D341Med (cell line): ENCODE measurements at places on chromosomes 1 and 21.
A peak's percentile ranks its signal among the peaks of the same experiment; 100 is the strongest.

GRCh38 chr1:204621996-204622395 is 63.5 kb downstream of the LRRN2 start:
- no peak for DNase-seq

DNA sequence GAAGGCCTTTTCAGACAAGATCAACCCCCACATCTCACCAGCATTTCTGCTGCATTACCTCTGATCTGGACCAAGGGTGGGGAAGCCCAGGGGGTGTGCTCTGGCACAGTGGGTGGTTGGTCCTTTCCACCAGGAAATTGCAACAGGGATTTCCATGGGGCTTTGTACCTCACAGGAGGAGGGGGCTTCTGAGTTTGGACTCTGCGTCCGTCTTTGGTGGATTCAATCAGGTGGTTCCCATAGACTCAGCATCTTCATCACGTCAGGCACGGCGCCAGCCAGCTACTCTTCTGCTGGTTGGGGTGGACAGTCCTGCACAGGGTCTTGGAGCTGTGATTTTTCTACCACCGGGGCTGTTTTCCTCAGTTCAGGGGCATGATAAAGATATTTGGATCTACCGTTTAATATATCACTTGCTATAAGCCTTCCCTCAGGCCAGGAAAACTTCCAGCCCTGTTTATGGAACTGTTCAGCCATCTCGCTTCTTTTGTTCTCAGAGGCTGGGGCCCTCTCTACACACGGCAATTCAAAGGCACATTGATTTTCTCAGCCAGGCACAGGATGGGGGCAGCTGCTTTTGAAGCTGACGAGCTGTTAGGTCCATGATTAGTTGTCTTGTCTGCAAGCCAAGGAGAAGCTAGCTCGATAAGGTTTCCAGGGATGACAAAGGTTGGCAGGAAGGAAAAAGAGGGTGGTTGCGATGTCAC is 467.3 kb downstream of the CAMTA1 start:
- DNase-seq = no peak

GRCh38 chr1:74083128-74083527 is 114.8 kb downstream of the LRRIQ3 start:
- DNase-seq = no peak

DNA sequence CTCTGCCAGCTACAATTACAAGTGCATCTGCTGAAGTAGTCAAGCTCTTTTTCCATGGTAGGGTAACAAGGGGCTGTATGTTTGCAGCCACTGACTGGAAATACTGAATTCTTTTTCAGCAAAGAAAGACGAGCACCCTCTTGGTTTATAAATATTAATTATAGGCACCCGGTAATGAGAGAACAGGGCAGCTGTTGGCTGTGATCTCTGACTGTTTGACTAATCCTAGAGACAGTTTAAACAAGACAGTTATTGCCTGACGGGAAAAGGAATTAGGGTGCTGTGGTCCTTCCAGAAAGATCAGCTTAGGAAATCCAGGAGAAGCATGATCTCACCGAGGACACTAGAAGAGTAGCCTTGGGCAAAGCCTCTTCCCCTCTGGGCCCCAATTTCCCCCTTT is 183.7 kb upstream of the ZC3H12A start:
- no peak for DNase-seq

DNA sequence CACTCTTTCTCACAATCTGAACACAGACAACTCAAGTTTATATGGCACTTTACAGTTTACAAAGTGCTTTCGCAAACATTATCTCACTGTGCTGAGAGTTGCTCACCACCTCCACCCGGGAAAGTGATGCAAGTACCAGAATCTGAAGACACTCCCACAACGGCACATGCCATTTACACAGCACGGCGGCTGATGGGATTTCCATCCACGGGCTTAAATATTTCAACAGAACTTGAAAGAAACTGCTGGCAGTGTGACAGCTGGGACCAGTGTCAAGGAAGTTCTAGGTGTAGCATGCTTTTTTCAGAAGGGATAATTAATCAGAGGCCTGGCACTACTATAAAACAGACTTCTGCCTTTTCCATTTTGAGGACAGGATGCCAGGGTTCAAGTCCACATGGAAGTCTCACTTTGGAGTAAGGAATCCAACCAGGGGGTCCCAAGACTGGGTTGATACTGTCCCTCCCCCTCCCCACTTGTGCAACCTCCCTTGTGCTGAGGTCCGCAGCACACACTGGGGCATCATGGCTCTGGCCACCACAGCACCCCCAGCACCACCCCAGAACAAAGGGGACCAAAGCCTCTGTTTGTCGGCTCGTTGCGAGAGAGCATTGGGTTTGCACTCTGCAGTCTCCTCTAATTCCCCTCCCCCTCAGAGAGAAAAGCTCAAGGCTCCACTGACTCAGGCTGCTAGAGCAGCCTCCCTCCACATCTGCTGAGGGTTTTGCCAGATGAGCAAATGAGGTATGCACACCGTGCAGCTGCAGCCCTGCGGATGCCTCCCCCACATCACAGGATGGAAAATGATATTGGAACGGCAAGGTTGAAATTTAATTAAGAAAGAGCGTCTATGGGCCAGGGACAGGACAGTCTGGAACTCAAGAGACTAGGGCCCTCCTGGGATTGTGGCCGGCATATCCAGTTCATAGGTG is 154.9 kb downstream of the TGFBR3 start:
- DNase-seq = no peak

DNA sequence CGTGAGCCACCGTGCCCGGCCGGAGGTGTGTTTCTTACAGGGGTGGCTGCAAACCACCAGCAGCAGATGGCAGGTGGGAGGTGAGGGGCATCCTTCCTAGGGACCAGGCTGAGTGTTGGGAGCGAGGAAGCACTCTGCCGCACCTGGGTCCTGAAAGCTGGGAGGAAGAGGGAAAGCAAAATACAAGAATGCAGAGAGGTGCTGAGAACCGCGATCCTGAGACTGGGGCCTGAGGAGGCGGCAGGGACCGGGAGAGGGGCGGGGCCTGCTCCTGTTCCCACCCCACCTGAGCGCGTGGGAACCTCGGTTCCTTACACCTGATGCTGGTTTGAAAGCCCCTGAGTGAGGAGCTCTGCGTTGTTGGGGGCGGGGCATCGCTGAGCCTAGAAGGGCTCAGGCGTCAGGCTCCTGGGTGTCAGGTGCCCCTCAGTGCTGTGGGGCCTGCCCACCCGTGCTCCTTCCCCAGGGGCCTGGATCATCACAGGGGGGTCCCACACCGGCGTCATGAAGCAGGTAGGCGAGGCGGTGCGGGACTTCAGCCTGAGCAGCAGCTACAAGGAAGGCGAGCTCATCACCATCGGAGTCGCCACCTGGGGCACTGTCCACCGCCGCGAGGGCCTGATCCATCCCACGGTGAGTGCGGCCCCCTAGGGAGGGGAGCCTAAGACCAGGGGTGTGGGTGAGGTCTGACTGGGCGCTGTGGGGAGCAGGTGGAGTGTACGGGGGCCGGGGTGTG is 15.5 kb downstream of the TRPM2 start:
- peak; percentile 52 for DNase-seq

DNA sequence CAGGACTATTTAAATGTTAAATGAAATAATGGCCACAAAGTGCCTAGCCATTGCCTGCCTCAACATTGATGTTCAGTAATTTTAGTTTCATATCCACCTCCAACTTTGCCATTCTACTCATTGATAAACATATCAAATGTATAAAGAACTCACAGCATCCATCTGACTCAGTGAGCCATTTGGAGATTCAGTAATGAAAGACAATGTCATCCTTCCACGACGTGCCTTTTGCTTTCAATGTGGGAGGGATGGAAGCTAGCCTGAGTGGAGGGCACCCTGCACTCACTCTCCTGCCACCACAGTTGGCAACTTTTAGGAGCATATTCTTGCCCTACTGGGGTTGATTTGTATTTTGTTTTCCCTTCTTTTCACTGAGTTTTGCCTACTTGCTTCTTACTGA is 151.5 kb downstream of the GLUL start:
- DNase-seq = no peak

DNA sequence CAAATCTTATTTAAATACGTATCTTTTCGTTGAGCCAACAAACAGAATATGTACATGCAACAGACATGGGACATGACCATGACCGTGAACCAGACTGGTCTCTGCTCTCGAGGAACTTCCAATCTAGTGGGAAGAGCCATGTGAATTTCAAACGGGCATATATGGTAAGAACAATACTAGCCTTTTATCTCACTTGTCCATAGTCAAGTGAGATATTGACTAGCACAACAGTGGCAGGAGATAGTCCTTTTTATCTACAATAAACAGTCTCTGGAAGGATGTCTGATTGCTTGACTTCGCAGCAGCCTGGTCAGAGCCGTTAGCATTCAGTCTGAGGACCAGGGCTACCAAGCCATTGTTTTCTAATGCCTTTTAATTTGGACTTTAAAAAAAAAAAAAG is 12.6 kb upstream of the PLA2G2C start:
- DNase-seq = no peak

DNA sequence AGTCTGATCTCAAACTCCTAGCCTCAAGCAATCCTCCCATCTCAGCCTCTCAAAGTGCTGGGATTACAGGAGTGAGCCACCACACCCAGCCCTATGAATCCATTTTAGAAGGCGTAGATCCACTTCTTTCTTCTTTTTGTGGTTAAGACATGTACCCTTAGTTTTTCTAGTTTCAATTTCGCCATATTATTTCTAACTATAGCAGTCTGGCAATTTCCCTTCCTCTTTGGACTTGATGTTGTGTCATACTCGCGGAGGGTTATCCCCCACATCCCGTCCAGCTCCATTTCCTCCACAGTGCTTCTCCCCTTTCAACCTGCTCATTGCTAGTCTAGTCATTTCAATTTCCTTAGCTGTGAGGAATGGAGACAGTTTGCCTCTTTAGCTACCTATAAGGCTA is 5.2 kb upstream of the LRRC8D start:
- DNase-seq = no peak

DNA sequence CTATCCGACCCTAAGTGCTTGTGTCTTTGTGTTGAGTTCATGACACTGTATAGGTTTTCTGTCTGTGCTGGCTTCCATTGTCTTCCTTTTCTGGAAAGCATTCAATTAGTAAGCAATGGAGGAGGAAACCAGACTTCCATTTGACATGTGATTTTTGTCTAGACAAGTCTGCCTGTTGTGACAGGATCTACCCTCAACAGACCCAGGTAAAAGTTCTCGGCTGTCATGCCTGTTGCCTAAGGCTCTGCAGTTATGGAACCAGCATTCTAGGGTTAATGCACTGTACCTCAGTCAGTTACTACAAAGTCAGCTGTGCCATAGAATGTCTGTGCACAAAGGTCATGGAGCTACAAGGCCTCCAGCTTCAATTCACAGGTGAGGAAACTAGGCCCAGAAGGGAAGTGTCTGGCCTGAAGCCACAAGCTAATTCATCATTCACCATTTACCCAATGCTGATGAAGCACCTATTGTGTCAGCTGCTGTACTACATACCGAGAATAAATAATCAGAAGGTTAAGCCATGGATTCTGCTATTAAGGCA is 72.3 kb downstream of the PLPP3 start:
- DNase-seq = no peak

DNA sequence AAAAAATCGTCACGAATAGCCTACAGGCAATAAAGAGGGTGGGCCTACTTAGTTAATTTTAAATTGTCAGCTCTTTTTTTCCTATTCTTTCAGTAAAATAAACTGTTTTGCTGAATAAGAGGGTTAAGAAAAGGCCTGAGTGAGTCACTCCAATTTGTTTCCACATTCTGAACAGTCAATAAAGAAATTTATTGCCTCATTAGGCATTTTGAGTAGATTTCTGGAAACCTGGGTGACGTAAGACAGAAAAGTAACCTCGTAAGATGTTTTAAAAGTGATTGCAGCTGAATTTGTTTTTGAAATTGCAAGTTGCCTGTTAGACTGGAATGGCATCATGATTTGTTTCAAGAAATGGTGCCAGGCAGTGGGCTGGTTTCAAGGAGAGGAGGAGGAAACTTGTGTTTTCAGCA is 439.3 kb downstream of the USP25 start:
- DNase-seq = no peak

DNA sequence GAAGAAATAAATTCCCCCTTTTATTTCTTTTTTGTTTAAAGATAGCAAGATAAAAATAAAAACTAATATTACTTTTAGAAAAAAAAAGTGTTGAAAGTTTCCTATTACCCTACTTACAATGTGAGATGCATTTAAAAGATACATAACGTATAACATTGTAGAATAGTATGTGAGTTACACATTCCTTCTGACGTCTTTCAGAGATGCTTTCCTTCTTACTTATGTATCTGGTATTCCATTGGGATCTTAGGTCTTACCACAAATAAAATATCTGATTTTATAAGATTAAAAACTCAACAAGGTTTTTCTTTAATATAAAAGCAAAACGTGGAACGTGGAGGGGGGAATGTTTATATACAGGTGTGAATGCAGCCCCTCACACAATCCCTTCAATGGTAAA is 147.2 kb upstream of the ETS2 start:
- DNase-seq = no peak

- no peak for DNase-seq
Measured at GRCh38 chr1:234933475-234933874, 195.2 kb downstream of the TOMM20 start.

DNA sequence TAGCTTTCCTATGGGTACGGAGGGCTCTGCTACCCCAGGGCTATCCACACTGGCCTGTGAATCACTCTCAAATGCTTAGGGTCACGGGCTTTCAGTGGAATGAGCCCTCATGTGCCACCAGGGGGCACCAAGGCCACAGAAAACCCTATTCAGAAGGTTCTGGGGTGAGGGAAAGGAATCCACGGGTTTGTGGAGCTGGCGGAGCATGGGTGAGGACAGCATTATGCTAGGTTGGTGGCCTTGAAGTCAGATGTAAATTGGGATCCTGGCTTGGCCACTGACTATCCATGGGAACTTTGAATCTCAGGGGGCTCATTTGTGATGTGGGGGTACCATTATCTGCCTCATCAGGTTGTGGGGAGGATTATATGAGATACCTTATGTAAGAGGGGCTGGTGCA is 5.1 kb upstream of the LAMTOR5 start:
- DNase-seq = peak; percentile 71

GRCh38 chr1:111192074-111192473 is 8.4 kb downstream of the DENND2D start:
- DNase-seq = no peak

DNA sequence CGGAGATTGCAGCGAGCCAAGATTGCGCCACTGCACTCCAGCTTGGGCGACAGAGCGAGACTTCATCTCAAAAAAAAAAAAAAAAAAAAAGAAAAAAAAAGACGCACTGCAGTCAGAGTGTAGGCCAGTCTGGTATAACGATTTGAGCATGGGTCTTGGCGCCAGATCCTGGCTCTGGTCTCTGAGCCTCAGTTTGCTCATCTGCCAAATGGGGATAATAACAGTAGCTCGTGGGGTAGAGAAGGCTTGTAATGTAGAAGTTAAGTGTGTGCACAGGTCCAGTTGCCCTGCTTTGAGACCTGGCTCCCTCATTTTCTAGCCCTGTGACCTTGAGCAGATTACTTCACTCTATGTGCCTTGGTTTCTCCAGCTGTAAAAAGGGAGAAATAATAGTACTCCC is 26.3 kb upstream of the GRHL3 start:
- no peak for DNase-seq
